ENCODE measurements at places on chromosomes 6 and 20.

DNA sequence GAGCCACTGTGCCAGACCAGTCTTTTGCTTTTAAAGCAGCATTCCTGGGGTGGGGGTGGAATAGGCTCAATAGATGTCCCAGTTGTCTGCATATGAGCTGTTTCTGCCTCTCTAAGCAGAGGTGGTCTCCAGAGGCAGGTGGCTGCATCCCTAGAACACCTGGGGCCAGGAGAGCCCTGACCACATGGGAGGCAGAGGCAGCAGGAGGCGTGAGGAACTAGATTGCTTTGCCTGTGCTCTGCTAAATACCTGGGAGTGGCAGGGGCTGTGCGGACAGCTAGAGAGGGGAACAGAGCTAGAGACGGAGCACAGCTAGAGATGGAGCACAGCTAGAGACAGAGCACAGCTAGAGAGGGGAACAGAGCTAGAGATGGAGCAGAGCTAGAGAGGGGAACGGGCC is 29.1 kb upstream of the CLDN20 start:
- no peak for DNase-seq

- no peak for DNase-seq
These were observed 33.6 kb downstream of the APCDD1L start for GRCh38 chr20:58481481-58482021.

DNA sequence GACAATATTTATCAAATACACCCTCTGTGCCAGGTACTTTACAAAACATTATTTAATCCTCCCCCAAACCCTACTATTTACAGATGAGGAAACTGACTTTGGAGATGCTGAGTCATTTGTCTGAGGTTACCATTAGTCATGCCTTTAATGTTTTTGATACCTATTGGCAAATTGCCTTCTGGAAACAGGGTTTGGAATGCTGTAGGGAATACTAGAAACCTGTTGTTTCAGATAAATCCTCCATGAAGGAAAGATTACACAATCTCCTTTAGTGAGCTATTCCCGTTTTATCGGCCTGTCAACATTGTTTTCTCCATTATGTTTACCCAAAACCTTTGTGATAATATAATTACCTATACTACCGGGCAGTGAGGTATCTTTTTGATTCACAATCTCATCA is 93.6 kb upstream of the ADGRF1 start:
- DNase-seq = no peak

- no peak for DNase-seq
These were observed 280.9 kb downstream of the CDH26 start for GRCh38 chr20:60238992-60239660.

- DNase-seq = no peak
These were observed 9.7 kb upstream of the WFDC8 start for GRCh38 chr20:45588800-45589199.

- DNase-seq = peak; percentile 96
These were observed 75.8 kb upstream of the AFDN start for GRCh38 chr6:167750956-167751358.

DNA sequence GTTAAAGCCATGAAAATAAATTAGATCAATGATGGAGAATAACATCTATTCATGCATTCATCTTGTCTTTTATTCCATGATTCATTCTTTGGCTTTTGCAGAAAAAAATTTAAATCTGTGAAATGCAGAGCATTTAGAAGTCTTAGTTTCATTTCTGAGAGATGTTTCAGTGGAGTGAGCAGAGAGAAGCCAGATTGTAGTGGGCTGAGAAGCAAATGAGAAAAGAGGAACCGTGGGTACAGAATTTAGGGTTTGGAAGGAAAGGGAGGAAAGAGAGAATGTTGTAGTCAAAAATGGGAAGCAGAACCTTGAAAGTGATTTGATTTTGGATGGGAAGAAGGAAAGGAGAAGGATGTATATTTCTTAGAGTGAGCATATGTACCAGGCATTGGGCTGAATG is 260.3 kb upstream of the MAN1A1 start:
- DNase-seq = no peak

DNA sequence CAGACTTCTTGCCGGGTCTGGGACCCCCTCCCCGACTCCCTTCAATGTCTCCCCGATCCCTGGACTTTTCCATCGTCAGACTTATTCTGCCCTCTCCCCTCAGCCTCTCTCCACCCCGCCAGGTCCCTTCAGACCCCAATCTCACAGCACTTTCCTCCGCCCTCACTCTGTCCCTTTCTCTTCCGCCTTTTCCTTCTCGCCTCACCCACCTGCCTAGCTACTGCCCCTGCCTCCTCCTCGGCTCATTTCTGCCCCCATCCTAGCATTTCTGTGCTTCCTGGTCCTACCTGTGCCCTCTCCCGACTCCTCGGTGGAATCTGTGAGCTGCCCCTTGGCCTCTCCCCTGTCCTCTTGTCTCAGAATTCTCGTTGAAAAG is 616 bp downstream of the CHMP4B start:
- no peak for DNase-seq

DNA sequence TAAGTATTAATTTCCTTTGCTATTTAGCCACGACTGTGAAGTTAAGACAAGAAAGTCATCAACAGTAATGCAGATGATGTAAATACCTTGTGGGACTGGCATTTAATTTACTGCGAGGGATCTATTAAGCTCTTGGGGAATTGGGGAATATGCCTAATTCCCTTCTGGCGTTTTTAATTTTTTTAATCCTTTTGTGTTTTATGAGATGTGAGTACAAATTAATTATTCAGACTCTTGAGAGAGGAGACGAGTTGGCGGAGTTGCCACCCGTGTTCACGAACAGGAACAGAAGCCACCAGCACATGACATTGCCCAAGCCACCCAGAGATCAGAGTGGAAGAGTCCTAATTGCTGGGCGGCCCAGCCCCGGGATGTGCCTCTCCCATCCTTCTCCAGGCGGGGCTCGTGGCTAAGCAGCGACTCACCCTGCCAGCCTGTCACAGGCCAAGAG is 533 bp upstream of the CRYBG1 start:
- DNase-seq = no peak

- no peak for DNase-seq
These were observed 15.6 kb upstream of the TRIM39 start for GRCh38 chr6:30311101-30311500.

GRCh38 chr20:47606414-47606982 is 104.8 kb downstream of the NCOA3 start:
- no peak for DNase-seq

DNA sequence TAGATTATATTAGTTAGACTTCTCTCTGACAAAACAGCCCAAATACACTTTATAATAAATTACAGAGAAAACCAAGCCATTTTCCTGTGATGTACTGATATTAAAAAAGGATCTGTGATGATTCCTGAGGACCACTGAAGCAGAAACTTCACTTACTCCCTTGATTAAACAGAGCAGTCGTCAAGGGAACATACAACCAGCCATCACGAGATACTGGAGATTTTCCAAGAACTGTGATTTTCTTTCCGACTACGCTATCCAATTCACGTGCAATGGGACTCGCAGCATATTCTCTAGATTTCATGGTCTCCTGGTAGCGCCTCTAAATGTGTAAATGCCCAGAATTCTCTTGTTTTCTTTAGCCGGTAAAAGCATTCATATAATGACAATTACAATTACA is 377.4 kb downstream of the PHF3 start:
- peak; percentile 7 for DNase-seq

GRCh38 chr20:50636601-50637540 is 54.5 kb downstream of the RIPOR3 start:
- peak; percentile 54 for DNase-seq

- DNase-seq = peak; percentile 8
These were observed 611 bp downstream of the EPB41L2 start for GRCh38 chr6:131062241-131063027.

- peak; percentile 39 for DNase-seq
These were observed 2.4 kb upstream of the BPIFA2 start for GRCh38 chr20:33165416-33166055.

DNA sequence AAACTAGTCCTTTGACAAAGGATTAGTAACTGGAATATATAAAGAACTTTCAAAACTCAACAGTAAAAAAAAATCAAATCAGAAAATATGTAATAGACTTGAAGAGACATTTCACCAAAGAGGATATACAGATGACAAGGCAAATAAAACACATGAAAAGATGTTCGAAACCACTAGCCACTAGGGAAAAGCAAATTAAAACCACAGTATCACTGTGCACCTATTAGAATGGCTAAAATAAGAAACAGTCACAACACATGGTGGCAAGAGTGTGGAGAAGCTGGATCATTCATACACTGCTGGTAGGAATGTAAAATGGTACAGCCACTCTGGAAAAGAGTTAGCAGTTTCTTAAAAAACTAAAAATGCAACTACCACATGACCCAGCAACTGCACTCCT is 14.9 kb downstream of the ZBTB2 start:
- no peak for DNase-seq
